CD14-positive monocyte (primary cell): ENCODE measurements at places on chromosomes 3 and 15.

DNA sequence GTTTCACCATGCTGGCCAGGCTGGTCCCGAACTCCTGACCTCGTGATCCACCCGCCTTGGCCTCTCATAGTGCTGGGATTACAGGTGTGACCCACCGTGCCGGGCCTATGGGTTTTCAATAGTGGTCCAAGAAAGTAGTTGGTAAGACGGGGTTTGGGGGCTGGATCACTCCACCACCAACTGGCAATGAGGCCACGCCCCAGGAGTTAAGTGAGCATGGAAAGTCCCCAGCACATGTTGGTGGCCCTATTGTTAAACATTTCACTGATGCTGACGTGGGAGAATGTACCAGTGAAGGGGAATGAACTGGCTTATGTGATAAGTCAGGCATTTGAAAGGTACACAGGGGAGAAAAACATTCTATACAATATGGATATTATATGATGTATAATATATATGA, 80.4 kb downstream of the CHRD start:
- no peak for DNase-seq

DNA sequence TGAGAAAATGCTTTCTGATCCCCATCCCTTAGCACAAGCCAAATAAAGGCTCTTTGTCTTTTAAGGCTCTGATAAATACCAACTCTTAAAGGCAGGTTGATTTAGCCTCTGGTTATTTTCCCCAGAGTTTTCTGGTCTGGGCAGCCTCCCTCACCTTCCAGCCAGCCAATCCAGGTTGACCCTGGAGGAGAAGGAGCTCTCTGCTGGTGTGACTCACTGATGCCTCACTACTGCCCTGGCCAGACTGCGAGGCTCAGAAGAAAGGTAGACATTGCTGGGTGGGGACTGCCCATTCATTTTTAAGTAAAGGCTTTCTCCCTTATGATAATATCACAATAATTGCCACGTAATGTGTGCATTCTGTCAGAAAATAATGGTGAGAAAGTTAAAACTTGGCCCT, 37.1 kb downstream of the SLCO3A1 start:
- DNase-seq, result peak; percentile 44

DNA sequence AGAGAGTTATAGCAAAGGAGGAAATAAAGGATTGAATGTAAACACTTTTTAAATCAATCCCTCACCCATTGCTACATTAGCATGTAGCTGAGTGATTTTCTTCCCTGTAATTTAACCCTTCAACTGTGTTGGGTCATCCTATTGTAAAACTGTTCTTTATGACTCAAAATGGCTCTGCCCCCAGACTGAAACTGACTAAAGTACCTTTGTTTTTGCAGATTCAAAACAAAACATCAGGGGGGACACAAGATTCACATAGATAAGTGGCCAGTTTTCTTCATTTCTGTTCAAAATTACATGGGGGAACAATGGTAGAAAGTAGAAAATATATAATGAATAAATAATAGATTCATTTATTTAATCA, 268.4 kb downstream of the IGSF11 start:
- no peak for DNase-seq

DNA sequence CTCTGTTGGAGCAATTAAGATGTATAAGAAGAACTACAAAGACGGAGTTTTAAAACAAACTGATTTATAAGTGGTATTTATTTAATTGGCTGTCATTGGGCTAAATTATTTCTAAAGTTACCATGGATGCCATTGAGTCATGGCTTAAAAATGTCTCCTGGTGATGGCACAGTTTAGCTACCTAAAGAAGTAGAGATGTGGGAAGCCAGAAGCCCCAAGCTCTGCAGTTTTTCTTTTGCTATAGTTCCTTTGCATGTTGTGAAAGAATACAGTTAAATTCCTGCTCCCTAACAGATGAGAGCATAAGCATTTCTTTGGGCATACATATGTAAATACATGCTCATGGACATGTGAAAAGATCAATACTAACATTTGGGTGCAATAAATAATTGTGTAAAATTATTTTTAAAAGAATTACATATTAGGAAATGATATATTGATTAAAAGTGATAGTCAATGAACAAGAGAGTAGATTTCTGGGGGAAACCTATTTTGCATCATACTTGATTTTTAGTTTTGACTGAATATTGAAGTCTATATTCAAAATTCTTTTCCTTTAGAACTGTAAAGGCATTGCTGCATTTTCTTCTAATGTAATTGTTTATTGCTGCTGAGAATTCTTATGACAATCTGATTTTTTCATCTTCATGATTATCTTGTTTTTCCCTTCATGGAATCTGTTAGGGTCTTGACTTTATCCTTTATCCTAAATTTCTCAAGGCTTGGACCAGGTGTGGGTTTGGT, 2.1 kb downstream of the OPA1 start:
- no peak for DNase-seq

GRCh38 chr3:39251576-39251975, 28.3 kb downstream of the CX3CR1 start:
- no peak for DNase-seq

- DNase-seq, result no peak
Measured at GRCh38 chr3:154990543-154990942, 89.6 kb upstream of the MME start.

DNA sequence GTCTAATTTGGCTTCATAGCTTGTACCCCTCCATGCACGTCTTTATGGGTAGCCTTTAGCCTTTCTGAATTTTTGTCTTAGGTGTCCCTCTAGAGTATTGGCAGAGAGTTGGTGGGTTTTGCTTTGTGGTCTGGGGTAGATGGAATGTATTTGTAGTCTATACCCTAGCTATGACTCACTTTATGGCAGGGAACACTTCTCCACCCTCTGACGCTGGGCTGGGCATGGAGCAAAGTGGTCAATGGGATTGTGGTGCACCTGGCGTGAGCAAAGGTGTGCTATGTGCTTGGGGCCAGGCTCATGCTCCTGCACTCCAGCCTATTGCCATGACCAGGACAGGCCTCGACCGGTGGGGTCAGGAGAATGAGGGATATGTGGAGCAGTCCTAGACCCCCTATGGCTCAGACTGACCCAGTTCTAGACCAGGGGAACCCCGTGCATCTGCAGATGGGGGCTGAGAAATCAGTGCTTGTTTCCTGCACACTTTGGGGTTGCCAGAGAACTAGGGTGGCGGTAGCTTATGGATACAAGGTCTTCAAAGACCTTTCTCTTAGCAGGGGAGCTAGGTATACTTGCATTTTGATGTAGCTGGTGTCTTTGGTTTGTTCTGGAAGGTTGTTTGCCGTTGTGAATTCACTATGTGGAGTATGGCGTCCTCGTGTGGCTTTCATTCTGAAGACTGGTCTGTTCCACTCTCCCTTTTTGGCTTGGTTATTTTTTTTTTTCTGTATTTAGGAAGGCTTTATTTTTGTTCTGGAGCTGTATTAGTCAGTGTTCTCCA, 49.4 kb upstream of the RPL32 start:
- DNase-seq, result no peak

GRCh38 chr15:52463638-52464037, 65.0 kb downstream of the MYO5A start:
- no peak for DNase-seq
